HFFc6 (cell line): ENCODE measurements at places on chromosomes 16 and 17.

- DNase-seq, result no peak
Measured at GRCh38 chr17:8267480-8268147, 18.5 kb downstream of the PFAS start.

- no peak for DNase-seq
Measured at GRCh38 chr16:89898201-89898967, 20.3 kb upstream of the MC1R start.

DNA sequence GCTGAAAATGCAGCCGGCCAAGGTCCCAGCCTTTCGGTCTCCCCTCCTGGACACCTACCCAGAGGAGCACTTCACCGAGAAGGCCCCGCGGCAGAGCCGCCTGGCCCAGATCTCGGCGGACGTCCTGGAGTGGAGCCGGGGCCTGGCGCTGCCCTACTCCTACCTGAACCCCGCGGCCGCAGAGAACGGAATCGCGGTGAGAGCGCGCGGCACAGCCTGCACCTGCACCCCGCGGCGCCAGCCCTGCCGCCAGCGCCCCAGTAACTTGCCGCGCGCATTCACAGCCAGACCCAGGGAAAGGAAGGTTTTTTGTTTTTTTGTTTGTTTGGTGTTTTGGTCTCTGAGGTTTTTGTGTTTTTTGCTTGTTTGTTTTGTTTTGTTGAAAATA, 15.2 kb downstream of the ALOX12B start:
- DNase-seq, result no peak

- no peak for DNase-seq
Measured at GRCh38 chr16:58863761-58864160, 129.6 kb upstream of the GOT2 start.

GRCh38 chr17:55284001-55284884, 19.5 kb downstream of the HLF start:
- DNase-seq, result no peak

DNA sequence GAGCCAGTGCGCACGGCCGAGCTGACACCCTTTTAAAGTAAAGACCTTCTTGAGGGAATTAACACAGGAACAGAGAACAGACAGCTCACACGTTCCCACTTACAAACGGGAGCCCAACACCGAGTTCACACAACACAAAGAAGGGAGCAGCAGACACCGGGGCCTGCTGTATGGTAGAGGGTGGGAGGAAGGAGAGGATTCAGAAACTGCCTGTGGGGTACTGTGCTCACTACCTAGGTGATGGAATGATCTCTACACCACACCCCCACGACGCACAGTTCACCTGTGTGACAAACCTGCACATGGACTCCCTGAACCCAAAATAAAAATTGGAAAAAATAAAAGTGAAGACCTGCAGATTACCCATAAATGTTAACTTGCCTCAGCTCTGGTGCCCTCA, 32.5 kb downstream of the TMC6 start:
- no peak for DNase-seq

DNA sequence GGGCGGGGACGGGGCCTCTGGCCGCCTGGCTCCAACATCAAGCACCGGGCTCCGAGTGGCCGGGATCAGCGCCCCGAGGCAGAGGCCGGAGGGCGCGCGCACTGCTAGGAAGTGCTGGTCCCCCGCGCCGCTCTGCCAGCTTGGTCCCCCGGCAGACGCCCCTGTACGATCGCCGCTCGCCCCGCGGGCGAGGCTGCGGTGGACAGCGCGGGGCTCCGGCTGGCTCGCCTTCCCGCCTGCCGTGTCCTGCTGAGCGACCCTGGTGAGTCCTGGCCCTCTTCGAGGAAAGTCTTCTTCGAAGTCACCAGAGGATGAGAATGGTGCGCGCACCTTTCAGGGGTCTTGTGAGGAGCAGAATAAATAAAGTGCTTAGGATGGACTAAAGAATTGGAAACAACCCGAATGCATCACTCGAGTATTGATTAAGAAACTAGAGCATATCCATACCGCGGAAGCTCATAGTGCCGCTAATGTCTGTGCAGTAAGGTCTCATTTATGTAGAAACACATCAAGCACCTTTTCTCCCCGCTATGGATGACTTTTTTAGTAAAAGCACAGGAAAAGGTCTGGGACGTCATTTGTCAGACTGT, 392 bp downstream of the ZNF213 start:
- DNase-seq, result no peak

GRCh38 chr17:57518587-57519581, 226.2 kb downstream of the CCDC182 start:
- DNase-seq, result peak; percentile 29

- no peak for DNase-seq
Measured at GRCh38 chr16:85246473-85246872, 134.2 kb upstream of the CIBAR2 start.
